ENCODE measurements at places on chromosomes 11 and 22.

DNA sequence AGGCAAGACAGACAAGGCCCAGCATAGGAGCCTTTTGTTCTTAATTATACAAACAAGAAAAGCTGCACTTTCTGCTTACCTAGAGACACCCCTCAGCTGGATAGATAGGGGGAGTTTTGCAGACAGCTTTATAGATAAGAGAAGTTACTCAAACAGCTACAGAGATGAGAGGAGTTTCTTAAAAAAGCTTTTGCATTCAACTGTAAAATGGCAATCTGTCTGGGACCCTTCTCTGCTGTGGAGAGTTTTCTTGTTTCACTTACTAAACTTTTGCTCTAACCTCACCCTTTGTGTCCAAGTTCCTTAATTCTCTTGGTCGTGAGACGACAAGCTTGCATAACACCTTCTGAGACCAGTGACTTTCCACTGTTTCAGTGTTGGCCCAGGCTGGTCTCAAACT lies 103.8 kb upstream of the CHORDC1 start:
- no peak for DNase-seq

DNA sequence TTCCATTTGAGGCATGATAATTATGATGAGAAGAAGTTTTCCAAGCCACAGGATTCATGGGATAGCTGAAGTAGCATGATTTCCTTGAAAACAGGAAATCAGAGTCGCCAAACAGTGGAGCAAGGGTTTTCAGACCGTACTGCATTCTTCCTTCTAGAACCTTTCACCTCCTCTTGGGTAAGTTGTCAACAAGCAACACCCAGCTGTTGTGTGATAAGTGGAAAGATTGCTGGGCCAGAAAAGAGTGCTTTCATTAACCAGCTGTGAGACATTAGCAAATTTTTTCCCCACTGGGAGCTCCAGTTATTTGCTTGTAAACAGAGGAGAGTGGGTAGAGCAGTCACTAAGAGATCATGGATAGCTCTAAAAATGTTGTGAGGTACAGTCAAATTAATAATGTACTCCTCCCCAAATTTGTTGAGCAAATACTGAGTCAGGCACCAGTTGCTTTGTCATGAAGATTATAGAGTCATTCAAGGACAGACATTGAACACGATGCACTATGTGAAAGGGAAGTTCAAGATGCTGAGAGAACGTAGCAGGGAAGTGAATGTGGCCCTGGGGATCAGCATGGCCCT lies 11.7 kb upstream of the MPEG1 start:
- no peak for DNase-seq

GRCh38 chr11:96748639-96749370 lies 359.0 kb downstream of the JRKL start:
- no peak for DNase-seq

GRCh38 chr11:1041471-1041870 lies 5.0 kb upstream of the MUC6 start:
- DNase-seq, result no peak

DNA sequence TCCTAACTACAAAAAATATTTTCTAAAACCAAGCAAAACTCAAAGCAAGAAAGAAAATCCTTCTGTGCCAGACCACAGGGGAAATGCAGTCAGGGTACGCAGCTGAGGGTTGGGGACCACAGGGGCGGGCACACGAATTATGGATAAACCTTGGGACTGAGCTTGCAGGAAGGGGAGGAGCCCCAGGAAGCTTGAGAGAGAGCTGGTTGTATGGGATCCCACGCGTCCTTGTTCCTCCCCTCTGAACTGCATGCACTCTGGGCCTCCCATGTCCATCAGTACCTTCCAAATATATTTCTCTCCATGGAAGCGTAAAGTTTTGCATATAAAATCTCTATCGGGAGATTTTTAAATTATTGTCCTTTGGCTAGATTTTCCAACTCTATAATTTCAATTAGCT lies 673.4 kb downstream of the TBC1D22A start:
- DNase-seq, result no peak

DNA sequence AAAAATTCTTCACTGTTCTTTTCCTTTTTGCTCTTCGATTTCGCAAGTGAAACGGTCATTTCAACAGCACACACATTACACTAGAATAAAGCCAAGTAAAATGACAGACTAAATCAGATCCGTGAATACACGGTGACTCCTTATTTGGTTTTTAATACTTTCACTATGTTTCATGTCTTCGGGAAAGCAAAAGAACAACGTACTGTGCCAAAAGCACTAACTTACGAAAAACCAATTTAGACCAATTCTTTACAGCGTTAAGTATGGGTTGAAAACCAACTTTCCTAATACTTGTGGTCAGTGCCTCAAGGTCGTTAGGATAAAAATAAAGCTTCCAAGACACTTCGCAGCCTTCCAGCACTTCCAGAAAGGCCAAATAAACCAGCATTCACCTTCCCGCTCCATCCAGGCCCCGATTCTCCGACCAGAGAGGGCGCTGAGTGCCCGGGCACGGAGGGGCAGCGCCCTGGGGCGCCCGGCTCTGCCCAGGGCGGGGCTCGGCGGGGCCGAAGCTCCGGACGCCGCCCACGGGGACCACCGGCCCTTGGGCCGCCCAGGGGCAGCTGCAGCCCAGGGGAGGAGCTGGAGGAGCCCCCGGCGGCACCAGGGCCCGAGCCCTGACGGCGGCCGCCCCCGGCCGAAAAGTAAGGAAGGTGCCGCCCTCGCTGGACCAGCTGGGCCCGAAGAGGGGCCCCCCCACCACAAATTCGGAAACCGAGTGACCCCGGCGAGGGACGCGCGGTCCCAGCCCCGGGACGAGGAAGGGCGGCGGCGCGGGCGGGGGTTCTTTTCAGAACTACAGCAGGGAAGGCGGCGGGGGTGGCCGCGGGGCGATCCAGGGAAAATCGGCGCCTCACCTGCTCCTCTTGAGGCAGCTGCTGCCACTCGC lies 499 bp downstream of the ATL3 start:
- DNase-seq, result peak; percentile 46

DNA sequence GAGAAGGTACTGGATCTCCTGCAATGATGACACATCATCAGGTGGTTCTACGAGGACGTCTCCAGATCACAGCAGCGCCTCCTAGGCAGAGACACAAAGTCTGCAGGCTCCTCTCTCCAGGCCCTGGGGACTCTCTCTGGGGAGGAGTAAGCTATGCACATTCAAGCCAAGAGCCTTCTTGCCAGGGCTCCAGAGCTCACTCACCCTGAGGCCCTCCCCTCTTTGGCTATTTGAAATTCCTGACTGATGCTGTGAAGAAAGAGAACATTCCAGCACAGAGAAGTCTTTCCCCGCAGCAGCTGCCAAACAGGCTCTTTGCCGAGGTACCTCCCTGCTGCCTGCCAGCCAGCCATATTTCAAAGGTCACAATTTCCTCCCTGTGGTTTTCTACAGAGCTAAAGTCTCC lies 204.9 kb downstream of the CSNK2A3 start:
- DNase-seq, result no peak

- no peak for DNase-seq
Measured at GRCh38 chr22:42500161-42500835, 19.3 kb downstream of the RRP7A start.

DNA sequence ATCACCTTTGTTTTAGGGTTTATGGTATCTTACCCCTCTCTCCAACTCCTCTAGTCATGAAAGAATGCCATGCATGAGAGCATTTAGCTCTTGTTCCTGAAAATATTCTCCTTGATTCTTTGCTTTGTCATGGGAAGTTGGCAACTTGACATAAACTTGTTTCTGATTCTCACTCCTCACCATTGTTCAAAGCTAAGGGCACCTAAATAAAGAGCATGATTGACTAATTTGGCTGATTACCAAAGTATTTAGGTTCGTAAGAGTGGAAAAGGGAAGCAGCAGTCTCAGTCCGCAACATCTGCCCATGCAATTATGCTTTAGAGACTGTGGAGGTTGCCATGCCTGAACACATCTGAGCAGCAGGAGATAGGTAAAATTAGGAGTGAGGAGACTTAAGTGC lies 26.4 kb downstream of the OR52K1 start:
- no peak for DNase-seq

DNA sequence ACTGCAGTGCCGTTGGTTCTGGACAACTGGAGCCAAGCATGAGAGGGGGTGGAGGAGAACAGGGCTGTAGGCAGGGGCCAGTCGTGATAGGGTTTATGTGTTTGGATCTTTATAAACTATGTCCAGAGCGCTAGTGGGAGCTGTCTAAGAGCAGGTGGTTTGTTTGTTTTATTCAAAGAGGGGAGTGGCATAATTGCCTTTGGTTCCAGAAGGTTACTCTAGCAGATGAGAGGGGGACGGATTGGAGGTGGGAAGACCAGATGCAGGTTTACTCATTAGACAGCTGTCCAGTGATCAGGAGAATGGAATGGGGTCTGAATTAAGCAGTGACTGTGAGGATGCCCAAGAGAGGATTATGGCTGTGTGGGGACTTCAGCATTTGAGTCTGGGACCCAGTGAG lies 109.3 kb upstream of the TBCEL start:
- DNase-seq, result no peak

- no peak for DNase-seq
Measured at GRCh38 chr11:126601136-126601535, 245.7 kb downstream of the ST3GAL4 start.

- DNase-seq, result peak; percentile 48
Measured at GRCh38 chr22:28594797-28595462, 84.7 kb downstream of the TTC28 start.

DNA sequence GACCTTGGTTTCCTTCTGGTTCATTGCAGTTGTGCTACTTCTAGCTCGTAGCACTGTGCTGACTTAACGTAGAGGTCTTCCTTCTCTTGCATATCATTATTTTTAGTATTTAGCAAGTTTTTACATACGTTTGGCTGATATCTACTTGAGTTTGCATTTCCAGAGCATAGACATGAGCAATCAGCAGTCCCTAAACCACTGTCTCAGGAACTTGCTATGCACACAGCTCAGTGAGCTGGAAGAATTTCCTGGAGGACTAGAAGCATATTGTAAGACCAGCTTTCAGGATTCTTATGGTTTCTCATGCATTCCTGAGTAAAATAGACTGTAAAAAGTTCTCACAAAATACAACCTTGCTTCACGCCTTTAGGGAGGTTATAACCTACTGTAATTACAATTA lies 226.7 kb upstream of the PDGFD start:
- no peak for DNase-seq

DNA sequence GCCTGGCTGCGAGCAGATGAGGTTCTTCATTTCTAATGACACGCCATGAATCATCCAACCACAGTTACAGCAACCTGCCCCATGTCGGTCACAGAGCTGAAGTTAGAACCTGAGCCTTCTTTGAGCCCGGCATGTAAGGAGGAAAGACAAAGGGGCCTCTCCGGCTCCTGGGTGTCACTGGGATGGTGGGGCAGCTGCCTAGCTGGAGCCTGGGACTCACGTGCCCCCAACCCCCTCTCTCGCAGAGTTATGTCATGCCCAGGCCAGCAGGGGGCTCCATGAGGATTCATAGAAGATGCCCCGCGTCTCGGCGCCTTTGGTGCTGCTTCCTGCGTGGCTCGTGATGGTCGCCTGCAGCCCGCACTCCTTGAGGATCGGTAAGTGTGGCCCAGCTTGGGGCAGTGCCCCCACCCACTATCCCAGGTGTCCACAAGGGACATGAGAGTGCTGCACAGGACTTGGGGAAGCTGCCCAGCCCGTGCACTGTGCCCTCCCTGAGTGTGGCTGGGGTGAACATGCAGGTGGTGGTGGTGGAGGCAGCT lies 148.5 kb downstream of the GRIK4 start:
- peak; percentile 20 for DNase-seq

DNA sequence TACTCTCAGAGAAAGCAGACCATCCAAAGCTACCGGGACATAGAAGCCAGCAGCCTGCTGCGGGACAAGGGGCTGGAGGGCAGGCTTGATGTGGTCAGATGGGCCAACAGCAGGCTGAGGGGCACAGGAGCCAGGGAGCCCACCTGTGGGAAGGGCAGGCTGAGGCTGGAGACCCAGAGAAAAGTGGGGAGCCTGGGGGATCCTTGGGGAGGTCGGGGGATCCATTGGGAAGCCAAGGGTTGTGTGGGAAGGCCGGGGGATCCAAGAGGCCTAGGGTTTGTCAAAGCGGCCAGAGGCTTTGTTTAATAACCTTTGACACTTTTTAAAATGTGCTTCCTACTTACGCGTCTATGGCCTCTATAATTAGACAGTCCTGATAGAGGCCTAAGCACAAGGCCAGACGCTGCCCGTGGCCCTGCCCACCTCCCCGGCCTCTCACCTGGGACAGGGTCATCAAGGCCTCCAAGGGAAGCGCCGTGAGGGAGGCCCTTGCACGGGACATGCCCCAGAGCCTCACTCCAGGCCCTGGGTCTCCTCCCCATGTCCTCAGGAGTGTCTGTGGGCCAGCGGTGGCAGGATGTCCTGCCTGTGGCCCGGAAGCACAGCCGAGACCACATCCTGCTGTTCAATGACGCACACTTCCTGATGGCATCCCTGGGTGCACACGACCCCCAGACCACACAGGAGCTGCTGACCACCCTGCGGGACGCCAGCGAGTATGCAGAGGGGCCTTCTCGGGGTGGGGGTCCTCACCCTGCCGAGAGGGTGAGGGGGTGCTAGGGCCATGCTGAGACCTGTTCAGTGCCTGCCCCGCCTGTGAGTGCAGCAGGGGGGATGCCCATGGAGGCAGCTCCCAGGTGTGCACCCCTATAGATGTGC lies 8.6 kb upstream of the GTSE1 start:
- peak; percentile 70 for DNase-seq

DNA sequence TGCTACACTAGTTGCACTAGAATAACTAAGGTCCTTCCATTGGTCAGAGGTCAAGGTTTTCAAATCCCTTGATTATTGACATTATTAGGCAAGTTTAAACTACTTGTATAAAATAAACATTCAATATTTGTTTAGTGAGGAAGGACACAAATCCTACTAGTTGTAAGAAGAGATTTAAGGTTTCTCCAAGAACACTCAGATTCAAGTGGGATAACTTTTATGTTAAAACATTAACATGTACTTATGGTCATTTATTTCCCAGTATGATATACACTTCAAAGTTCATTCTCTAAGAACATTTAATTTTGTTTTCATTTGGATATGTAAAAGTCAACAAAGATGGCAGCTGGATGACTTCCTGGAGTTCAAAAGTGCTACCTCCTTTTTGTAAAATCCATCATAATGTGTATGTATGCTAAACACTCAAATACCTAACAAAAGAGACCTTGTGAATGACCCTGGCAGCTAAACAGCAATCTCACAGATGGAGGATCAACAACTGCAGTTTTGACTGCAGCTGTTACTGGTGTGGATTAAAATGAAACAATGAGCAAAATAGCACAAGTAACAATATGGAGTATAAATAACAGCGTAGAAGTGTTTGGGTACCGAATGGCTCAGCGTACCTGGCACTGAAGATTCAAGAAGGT lies 1.5 kb downstream of the CCDC90B start:
- no peak for DNase-seq

DNA sequence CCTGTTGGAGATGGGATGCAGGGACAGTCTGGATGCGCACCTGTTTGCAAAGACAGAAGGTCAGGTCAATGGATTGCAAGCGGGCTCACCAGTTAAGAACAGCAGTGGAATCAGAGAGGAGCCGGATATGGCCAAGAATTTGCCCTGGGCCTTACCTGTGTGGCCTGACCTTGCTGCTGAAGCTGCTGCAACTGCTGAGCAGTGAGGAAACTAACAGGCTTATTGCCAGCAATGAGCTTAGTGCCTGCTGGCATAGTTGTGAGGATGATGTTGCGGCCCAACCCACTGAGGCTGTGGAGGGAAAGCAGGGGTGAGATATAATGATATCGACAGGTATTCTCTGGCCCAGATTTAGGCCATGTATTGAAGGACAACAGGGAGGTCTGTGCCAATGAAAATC lies 30.6 kb downstream of the NFRKB start:
- no peak for DNase-seq

GRCh38 chr11:119567688-119568582 lies 145.0 kb upstream of the THY1 start:
- no peak for DNase-seq

Data from KG1 (cell line).